ENCODE measurements at places on chromosomes 5 and 9.

GRCh38 chr5:66859526-66859925, 263.3 kb downstream of the MAST4 start:
- H3K4me3 ChIP-seq: no peak overlapping the region
- H3K36me3 ChIP-seq: no peaks in the 10 kb centered on the region
- no peak overlapping the region for H3K27ac ChIP-seq
- no peaks in the 10 kb centered on the region for H3K27me3 ChIP-seq
- DNase-seq: no peak
- no peaks in the 10 kb centered on the region for H3K4me1 ChIP-seq

DNA sequence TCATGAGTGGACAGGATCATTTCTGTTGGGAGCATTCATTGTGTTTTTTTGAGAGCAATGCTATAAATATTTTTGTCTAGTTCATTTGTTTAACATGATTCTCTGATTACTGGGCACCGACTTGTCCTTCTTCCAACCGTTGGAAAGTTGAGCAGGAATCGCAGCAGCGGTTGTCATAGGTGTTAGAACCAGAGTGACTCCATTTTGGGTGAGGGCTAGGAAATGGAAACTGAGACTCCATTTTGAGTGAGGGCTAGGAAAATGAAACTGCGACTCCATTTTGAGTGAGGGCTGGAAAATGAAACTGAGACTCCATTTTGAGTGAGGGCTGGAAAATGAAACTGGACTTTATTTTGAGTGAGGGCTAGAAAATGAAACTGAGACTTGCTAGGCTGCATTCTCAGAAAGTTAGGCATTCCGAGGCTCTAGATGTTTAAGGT, 100.6 kb downstream of the ICE1 start:
- H3K4me1 ChIP-seq: no peaks in the 10 kb centered on the region
- DNase-seq: no peak
- no peaks in the 10 kb centered on the region for H3K36me3 ChIP-seq
- H3K4me3 ChIP-seq: no peak overlapping the region
- H3K27me3 ChIP-seq: no peaks in the 10 kb centered on the region

DNA sequence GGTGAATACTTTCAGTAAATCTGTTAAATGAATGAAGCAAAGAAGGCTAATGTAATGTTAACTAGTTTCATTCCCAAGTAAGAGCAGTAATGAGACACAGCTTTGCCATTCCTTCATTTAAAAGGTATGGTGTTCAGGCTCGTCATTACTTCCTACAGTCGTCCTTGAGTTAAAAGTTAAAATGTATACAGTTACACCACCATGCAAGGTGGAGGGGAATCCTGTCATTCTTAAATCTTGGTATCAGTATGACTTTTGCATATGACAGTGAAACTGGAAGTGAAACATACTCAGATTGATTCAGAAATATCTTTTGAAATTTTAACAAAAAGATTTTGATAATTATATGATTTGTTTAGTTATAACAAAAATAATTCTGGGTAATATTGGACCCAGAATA, 25.9 kb downstream of the MTRR start:
- no peak overlapping the region for H3K27ac ChIP-seq
- no peak overlapping the region for H3K4me3 ChIP-seq
- H3K27me3 ChIP-seq: no peaks in the 10 kb centered on the region

DNA sequence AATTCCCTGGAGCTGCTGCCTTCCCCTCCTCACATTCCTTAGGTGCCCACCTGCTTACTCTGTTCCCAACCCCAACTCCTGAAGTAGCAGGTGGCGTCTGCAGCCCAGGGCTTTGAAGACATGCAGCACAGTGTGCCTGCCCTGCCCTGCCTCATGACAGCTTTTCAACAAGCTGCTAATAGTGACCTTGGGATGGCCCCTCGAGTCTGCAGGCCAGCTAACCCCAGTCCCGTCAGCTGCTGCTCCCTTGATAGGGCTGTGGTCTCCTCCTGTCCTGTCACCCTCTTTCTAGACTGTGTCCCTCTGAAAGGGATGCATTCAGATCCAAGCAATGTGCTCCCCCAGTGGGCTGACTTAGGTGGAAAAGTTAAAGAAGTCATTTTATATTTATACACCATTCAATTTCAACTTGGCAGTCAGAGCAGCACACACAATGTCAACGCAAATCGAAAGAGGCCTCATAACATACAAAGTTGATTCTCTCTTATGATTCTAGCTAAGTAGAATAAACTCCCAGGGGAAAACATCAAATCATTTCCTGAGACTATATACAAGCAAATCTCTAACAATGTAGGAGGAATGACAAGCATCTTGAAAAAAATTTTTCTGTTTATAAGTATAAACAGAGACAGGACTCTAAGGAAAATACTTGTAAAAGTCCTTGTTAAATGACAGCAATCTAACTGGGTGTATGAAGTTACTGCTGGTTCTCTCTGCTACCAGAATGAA, 37.9 kb downstream of the ADRB2 start:
- H3K4me3 ChIP-seq: no peak overlapping the region
- H3K4me1 ChIP-seq: no peaks in the 10 kb centered on the region
- H3K27ac ChIP-seq: no peak overlapping the region
- DNase-seq: no peak

- peaks cover 7% of the 10 kb centered on the region for H3K4me1 ChIP-seq
- H3K36me3 ChIP-seq: no peaks in the 10 kb centered on the region
- H3K4me3 ChIP-seq: no peak overlapping the region
- DNase-seq: no peak
- no peaks in the 10 kb centered on the region for H3K27me3 ChIP-seq
Observed at GRCh38 chr5:73280386-73280785, 107.4 kb downstream of the TMEM174 start.

- H3K36me3 ChIP-seq: no peaks in the 10 kb centered on the region
- H3K4me1 ChIP-seq: no peaks in the 10 kb centered on the region
- no peak overlapping the region for H3K27ac ChIP-seq
- H3K4me3 ChIP-seq: no peak overlapping the region
- no peak for DNase-seq
- H3K27me3 ChIP-seq: no peaks in the 10 kb centered on the region
Observed at GRCh38 chr9:10438955-10439354, 173.8 kb downstream of the PTPRD start.

GRCh38 chr9:110283751-110284150, 27.4 kb upstream of the TXN start:
- no peaks in the 10 kb centered on the region for H3K27me3 ChIP-seq
- no peaks in the 10 kb centered on the region for H3K36me3 ChIP-seq
- no peak overlapping the region for H3K4me3 ChIP-seq

GRCh38 chr9:125969868-125970267, 222.7 kb downstream of the PBX3 start:
- no peak overlapping the region for H3K27ac ChIP-seq
- no peak for DNase-seq
- no peak overlapping the region for H3K4me3 ChIP-seq

GRCh38 chr9:38208206-38208901, 139.3 kb upstream of the SHB start:
- no peaks in the 10 kb centered on the region for H3K27me3 ChIP-seq
- no peaks in the 10 kb centered on the region for H3K36me3 ChIP-seq
- H3K4me3 ChIP-seq: no peak overlapping the region
- no peaks in the 10 kb centered on the region for H3K4me1 ChIP-seq

All from hepatocyte (in vitro differentiated cells).